NCI-H2081 treated with DMSO at 0.1 percent for 48 hours (cell line): ENCODE measurements at places on chromosomes 5 and 9.

DNA sequence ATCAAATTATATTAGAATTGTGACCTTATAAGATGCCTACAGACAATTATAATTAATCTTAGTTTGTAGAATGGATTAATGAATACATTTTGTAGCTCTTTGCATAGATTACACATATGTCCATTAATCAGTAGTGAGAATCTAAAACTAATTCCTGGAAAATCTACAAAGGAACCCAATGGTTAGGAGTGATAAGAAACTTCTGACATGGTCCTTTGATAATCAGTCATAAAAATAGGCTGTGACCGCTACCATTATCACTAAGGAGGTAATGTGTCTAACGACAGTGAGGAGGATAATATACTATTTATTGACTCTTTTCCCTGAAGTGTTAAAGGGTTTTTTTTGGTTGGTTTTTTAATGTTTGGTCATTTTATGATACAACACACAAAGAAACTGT, 46.6 kb downstream of the BNC2 start:
- no peak for DNase-seq

DNA sequence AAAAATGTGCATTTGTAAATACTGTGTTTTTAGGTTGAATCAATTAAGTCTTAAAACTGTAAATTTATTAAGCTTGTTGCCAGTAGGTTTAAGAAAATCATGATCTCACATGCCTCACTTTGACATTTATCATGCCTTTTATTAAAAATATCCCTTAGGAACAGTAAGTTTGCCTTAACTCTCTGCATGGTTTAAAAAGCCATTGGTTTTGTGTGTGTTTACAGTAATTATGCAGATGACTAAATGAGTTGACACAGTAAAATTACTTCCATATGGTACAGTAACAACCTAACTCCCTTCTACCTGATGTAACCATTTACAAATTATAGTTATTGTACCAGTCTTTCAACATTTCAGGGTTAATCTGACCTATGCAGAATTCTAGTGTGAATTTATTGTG, 6.5 kb downstream of the RPS6 start:
- peak; percentile 22 for DNase-seq

DNA sequence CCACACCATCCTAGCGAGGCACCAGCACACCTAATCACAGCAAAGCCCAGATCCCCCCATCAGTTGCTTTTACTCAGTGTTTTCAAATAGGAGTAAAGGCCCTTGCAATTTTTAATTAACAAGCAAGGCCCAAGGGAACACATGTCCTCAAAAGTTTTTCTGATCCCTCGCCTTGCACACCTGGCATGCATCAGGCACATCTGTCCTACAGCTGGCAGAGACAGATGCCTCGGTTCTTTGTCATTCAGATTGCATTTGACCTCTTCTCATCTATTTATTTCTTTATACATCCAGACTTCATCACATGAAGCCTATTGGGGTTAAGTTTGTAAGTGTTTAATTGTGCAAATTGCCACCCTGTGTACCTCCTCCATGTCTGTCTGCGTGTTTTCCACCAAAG, 241.4 kb downstream of the MARCHF11 start:
- DNase-seq: no peak

GRCh38 chr5:106392766-106393165, 1278.0 kb downstream of the EFNA5 start:
- DNase-seq: no peak
